Hematopoietic multipotent progenitor cell treated with erythropoietin and hydrocortisone succinate and interleukin-3 and kit ligand, for 4 days (in vitro differentiated cells): ENCODE measurements at places on chromosomes 5 and 9.

DNA sequence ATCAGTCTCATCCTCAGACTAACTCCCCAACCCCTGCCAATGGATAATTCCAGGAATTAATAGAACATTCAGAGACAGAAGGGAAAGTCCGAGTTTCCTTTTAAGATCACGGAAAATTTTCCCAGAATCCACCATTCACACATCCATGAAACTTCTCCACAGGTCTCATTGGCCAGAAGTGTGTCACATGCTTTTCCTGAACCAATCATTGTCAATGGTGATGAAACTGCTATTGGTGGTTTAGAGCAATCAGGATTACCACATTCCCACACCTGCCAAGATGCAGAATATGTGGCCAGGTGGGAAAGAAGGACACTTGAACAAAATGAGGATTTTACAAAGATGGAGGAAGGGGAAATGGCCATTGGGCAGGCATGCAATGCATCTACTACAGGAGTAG is 29.3 kb upstream of the SNX2 start:
- no peak for DNase-seq

DNA sequence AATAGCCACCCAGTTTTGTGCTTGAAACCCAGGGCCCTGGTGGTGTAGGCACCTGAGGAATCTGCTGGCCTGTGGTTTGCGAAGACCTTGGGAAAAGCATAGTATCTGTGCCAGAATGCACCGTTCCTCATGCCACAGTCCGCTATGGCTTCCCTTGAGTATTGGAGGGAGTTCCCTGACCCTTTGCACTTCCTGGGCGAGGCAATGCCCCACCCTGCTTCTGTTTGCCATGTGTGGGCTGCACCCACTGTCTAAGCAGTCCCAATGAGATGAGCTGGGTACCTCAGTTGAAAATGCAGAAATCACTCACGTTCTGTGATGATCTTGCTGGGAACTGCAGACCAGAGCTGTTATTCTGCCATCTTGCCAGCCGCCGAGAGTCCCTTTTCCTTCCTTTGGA is 483.5 kb downstream of the AGTPBP1 start:
- no peak for DNase-seq

- DNase-seq, result no peak
Observed at GRCh38 chr9:87950296-87950695, 24.0 kb downstream of the CDK20 start.

DNA sequence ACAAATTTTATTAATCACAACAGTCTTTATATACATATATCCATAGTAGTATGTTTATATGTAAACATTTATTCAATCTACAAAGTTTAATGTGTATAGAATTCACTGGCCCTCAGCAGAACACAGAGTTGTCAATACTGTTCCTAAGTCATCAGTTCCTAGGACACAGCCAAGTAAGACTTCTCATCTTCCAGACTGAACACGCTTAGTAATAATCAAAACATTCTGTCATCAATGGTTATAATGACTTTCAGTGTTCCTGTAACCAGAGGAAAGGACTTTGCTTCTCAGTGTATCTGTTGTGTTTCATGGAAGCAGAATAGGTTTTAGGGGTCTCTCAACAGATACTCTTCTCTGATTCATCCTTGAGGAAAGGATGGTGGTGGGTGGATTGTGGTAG is 82.2 kb downstream of the SMIM23 start:
- DNase-seq, result no peak

GRCh38 chr9:76414661-76415060 is 20.4 kb upstream of the RFK start:
- peak; percentile 19 for DNase-seq
